HFF-Myc (cell line): ENCODE measurements at places on chromosomes 1 and 21.

DNA sequence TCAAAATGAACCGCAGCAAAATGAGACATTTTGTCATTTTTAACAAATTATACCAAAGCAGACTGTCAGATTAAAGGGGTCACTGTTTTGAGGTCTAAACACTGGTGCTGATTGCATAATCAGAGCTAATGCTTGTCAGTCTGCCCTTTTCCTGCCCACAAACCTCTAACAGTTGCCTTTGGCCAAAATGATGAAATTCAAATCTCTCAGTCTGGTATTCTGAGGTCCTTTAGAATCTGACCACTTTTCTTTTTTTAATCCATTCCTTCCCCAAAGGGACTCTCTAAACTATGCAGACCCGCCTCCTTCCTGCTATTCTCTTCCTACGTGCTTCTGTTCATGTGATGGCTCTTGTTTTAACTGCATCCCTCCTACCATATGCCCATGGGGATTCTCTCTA lies 145.2 kb upstream of the SPATA6 start:
- no peak for DNase-seq

DNA sequence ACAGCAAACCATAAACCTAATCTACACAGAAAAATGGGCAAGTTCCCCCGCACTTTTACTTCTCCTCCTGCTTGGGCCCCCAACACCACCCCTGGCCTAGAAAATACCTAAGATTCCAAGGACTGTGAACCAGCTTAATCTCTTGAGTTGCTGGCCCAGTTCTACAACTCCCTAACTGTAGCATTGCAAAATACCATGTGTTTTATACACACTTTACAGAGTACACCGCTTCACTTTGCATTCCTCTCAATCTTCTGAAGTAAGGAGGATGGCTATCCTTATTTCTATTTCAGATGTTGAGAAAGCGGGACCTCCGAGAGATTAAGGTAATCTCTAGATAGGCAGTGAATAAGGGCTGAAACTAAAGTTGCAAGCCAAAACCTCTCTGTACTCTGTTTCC lies 408.3 kb upstream of the NR5A2 start:
- no peak for DNase-seq

DNA sequence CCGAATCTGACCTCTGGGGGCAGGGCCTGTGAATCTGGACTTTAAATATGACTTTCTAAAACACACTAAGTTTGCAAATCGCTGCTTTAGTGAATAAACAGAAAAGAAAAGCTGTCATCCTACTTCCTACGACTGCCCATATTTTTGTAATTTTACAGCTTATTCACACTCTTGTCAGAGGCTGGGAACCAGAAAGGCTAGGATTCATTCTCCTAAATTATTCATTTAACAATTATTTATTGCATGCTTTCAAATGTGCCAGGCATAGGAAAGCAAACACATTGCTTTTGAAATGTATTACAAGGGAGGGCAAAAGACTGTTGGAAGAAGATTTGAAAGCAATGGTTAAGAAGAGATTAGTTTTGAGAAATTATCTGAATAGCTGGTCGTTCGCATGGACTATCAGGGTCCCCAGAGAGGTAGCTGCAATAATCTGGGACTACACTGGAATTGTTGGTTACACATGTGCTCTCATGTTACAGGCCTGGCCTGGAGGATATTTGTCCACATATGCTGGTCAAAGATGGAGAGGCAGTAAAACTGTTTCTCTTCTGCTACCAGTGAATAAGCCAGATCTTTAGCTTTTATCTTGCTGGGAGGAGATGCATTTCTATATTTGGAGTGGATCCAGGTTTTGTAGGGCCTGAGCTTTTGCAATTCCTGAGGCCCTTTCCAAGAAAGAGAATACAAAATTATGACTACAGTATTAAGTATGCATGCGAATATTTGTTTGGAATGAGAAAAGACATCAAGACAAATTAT lies 29.6 kb upstream of the SFPQ start:
- DNase-seq = no peak

GRCh38 chr1:96234299-96234698 lies 487.3 kb upstream of the PTBP2 start:
- no peak for DNase-seq

DNA sequence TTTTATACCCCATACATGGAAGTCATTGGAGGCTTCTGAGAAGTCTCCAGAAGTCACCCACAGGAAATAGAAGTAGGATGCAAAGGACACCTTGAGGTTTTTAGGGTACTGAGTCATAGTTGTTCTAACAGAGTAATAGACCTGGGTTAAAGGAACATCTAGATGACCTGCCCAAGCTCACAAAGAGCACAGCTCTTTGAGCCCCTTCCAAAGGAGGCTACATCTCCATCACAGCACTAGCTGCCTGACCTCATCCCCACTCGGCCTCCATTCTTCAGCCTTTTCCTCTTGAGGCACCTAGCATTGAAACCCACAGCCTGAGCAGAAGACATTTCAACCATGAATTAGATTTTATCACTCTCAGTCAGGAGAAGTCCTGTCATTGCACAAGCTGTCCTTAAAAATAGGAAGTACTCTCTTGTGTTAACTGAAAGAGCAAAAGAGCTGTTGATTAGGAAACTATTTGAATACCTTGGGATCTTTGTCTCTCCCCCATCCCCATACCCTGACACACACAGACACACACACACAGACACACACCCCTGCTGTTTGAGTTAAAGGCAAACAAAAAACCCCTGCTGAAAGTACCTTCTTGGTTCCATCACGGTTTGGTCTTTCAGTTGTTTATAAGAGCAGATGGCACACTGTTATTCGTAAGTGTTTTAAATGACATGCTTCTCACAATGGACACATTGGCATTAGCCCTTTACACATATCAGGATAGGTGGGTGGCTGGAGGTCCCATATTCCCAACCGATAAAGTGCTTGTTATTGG lies 22.2 kb downstream of the MKNK1 start:
- DNase-seq = no peak

GRCh38 chr1:235917267-235917811 lies 50.6 kb upstream of the LYST start:
- DNase-seq = peak; percentile 98

- no peak for DNase-seq
Observed at GRCh38 chr1:245327360-245327759, 172.6 kb downstream of the KIF26B start.

- DNase-seq = no peak
Observed at GRCh38 chr1:89035080-89035479, 12.4 kb upstream of the GBP3 start.

DNA sequence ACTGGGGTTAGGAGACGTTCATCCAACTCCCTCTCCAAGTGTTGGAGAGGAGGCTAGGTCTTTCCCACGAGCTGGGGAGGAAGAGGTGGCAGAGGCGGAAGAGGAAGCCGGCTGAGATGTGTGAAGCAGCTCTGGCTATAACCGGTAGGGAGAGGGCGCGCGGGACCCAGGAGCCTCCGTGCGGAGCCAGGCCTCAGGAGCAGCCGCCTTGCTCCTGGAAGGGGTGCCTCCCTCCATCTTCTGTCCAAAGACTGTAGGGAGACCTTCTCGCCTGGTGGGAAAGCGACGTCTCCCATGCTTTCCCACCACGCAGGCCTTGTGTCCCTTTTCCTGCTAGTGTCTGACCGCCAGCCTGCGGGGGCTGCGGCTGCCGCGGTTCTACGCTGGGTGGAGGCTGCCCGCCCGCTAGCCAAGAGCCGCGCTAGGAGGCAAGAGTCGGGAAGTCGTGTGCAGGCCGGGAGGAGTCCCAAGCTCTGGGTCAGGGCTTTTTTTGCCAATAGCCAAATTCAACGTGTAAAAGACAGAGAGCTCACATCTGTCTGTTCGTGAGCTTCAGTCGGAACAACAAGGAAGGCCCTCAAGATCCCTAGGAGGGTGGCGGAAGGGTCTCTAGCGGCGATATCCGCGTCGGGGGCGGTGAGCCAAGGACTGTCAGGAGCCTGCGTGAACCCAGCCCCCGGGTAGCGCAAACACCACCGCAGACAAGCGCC lies 8.4 kb upstream of the NBPF11 start:
- DNase-seq = no peak

GRCh38 chr1:32208891-32209328 lies at the start of gene DCDC2B:
Gene DCDC2B, plus strand, starts transcription at chr1:32209089. Its CDS starts 5 bp downstream, at chr1:32209094.
- DNase-seq = no peak

DNA sequence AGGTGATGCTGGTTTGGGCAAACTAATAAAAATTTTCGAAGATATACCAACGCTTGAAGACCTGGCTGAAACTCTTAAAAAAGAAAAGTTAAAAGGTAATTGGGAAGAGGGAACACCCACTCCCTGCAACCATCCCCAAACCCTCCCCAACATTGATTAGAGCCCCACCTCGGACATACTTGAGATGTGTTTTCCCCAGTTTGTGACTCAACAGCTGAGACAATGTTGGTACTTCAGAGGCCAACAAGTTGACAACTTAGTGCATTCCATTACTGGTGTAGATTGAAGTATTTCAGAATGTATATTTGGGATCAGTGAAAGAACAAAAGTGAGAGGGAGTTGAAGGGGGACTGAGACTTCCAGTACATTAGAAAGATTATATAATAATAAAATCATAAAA lies 5.1 kb downstream of the IFI16 start:
- DNase-seq = no peak

GRCh38 chr1:19300211-19300610 lies 11.6 kb upstream of the AKR7A3 start:
- DNase-seq = no peak

DNA sequence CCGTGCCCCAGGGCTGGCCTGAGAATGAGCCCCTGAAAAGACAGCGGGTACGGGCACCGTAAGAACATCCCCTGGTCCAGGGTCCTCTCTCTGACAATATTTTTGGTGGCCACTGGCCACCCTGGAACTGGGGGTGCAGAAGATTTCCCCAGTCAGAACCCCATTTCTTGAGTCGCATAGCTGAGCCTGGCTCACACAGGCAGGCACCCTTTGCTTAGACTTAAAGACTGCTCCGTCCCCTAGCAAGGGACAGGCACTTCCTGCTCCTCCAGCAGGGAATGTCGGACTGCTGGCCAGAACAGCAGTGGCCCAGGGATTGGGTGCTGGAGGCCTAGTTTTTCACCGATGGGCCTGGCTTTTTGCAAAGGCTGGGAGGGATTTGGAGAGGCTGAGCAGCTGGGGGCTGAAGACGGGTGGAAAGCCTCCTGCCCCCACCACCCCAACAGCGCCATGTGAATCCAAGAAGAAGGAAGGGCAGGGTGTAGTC lies 4.3 kb downstream of the OLIG2 start:
- no peak for DNase-seq

DNA sequence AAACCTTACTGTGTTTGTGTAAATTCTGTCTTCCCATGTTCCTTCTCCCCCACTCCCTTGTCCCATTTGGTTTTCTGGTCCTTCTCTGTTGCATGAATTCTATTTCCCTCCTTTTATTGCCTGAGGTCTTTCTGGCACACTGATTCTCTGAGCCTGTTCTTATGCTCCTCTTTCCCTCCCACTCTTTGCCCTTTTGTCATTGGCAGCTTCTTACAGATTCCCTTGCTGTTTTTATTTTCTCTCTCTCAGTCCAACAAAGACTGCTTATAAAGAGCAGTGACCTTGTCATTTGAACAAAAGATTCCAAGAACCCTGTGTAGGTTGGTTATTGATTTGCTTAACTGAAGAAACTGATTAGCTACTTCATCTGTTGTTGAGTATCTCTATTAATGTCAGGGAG lies 49.7 kb downstream of the GPR52 start:
- no peak for DNase-seq

GRCh38 chr1:204314171-204314892 lies 45.4 kb downstream of the PLEKHA6 start:
- no peak for DNase-seq

- DNase-seq = no peak
Observed at GRCh38 chr1:162578071-162578700, 16.7 kb downstream of the UAP1 start.

- DNase-seq = no peak
Observed at GRCh38 chr1:47418681-47419325, 2.7 kb downstream of the FOXE3 start.

DNA sequence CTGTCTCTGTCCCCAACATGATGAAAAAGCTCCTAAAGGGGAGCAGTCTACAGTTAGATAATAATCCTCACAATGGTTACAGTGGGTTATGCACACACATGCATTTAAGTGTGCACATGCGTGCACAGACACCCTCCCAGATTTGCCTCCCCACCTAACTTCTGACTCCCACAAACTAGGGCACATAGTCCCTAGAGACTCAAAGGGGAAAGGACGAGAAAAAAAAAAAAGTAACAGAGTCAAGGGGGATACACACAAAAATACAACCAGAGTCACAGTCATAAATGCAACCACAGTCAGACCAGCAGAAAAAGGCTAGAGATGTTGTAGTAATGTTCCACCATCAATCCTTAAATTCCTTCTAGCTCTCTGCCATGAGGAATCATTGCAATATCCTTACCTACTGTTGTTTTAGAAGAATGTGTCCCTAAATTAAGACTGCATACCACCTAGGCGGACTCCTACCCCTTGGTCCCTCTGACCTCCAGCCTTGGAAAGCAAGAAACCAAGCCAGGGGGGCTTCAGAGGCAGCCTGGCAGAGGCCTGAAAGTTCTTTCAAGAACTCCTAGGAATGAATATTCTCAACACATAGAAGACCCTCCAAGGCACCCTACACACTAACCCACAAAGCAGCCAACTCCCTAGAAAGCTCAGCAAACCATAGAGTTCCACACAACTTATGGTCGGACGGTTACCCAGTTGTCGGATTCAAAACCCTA lies 1.3 kb downstream of the CRTC2 start:
- DNase-seq = no peak

DNA sequence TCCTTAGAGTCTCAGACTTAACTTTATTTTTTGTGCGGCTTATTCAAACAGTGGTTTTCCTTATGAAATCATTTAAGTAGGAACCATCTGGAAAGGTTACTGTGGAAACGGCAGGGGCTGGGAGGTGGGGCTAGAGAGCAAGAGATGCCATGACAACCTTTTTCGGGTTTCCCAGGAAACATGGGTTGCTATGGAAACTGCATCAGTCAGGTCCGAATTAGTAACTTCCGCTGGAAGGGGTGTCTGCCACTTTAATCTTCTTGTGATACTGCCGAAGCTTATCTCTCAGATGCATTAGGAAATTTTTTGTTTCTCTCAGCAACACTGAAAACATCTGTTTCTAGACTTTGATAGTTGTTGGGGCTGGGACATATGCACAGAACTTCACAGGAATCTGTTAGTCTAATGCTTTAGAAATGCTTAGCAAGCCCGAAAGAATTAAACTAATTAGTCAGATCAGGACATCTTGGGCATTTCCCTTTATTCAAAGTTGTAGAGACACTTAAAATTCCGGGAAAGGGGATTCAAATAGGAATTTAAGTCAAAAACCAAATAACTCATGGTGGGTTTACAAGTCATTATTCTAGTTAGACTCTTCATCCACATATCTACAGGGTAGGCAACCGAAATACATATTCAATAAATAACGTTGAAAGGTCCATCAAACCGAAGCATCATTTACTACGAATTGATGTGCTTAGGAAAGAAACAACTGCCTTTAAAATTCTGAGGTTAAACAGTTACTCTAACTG lies 2.6 kb downstream of the KCNA3 start:
- DNase-seq = peak; percentile 10

DNA sequence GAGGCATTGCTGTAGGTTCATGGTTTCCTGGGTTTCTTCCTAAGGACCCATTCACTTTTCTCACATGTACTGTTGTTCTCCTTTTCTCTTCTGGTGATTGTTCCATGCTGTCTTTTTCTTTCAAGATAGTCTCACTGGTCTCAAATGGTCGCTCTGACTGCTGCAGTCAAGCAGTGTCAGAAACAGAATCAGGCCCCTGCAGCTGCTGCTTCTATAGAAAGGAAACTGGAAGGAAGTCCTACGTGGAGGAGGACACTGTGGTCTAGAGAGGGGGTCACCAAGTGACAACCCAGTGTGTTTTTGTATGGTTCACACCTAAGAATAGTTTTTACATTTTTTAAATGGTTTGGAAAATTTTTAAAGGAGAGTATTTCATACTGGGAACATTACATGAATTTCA lies 2.4 kb downstream of the NECAP2 start:
- DNase-seq = no peak

- DNase-seq = no peak
Observed at GRCh38 chr1:38030596-38031512, 15.7 kb downstream of the POU3F1 start.
